Vagina (tissue), 2 donors: ENCODE measurements at places on chromosomes 4 and X.
A peak's percentile ranks its signal among the peaks of the same experiment; 100 is the strongest.

GRCh38 chr4:156476359-156476758 is 495.2 kb downstream of the PDGFC start:
- no peak for DNase-seq

DNA sequence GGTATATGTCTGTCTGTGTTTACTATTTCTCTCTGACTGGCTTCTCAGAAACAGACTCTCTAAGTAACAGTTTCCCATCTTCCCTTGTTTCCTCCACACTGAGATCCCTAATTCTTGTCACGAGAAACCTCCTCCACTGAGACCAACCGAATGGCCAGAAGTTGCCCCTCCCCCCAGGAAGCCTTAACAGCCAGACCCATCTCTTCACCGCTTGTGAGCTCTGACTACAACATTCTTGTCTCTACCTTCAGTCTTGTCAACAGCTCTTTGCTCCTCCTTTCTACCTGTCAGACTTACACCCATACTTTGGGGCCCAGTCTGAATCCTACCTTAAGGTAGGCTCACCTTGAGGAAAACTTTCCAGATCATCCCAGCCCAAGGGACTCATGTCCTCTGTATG is 90.8 kb downstream of the NHSL2 start:
- peak; percentile 56 for DNase-seq

- no peak for DNase-seq
These were observed 35.8 kb upstream of the MID1 start for GRCh38 chrX:10656214-10656613.

DNA sequence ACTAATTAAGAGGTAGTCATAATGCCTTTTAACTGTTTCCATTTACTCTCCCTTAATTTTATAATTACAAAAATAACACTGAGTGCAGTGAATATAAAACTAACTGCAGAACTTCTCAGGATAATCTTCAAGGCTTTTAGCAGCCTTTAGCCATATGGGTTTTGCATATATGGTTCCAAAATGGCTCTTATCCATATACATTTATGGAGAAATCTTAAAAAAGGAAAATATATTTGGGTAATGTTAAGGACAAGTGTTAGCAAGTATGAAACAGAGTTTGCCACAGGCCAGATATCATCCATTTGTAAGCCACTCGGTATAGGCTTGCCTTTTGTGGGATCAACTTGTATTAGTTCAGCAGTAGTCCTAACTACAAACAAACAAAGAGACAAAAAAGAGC is 423.4 kb downstream of the PDHA2 start:
- no peak for DNase-seq

DNA sequence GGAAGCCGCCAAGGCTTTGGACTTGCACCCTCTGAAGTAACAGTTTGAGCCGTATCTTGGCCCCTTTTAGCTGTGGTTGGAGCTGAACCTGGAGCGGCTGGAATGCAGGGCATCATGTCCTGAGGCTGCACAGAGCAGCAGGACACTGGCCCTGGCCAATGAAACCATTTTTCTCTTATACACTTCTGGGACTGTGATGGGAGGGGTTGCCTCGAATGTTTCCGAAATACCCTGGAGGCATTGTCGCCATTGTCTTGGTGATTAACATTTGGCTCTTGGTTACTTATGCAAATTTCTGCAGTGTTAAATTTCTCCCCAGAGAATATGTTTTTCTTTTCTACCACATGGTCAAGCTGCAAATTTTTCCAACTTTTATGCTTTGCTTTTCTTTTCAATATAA is 137.2 kb downstream of the MAGEC1 start:
- DNase-seq, result no peak

DNA sequence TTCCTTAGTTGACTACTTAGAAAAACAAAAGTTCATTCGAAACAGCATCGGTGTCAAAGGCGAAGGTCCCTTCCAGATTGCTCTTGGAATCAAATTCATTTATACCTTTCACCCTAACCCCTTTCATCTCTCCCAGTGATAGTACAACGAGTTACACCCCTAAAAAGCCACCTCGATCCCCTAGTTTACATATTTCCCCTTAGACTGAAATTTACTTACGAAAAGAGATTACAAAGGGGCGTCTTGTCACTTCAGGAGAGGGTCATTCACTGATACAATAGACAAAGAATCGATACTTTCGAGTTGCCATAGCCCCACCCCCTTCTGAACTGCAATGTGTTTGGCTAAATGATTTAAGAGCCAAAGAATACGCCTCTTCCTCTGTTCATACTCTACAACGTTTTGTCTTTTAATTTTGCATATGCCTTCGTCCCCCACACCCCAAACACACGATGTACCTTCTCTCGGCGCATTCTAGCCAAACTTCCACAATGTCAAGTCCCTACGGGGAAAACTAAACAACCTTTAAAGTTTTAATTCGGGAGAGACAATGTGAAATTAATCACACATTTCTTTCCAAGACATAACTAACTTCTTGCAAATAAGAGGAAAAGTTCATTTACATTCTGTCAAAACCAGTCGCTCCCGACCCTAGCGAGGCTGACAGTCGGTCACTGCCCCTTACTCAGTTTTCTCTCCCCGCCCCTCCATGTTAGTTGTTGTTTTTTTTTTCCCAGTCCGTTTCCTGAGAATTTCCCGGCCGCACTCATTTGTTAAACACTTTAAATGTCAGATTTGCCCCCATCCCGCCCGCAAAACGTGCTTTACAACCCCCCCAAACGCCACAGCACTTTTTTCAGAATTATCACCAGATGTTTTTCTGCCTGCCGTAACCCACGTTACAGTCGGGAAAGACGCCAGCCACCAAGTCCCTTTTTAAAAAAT is 88.6 kb downstream of the HPRT1 start:
- DNase-seq, result no peak

- DNase-seq, result no peak
These were observed 11.3 kb upstream of the SLC2A9 start for GRCh38 chr4:10032625-10033024.

- no peak for DNase-seq
These were observed 165.6 kb downstream of the CBR4 start for GRCh38 chr4:168844353-168845049.

- DNase-seq, result no peak
These were observed 10.6 kb upstream of the KDM5C start for GRCh38 chrX:53235566-53235965.

- no peak for DNase-seq
These were observed 166.8 kb downstream of the AFAP1 start for GRCh38 chr4:7772711-7773385.

- DNase-seq, result no peak
These were observed 57.6 kb upstream of the RBPJ start for GRCh38 chr4:26263165-26263564.

DNA sequence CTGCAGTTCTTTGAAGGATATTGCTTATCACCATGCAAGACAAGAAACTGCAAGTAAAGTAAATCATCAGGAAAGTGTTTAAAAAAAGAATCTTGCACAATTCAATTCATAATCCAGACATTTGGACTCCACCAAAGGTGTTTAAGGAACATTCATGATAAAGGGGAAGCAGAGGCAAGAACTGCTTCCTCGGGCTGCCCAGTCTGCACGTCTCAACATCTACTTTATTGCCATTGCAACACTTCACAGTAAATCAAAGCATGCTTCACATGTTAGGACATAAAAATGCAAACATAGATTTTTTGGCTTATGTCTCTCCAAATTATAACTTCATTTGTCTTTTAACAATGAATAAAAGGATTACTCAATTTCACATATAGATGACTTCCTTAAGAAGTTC is 42.5 kb downstream of the MID1 start:
- no peak for DNase-seq

GRCh38 chrX:135528756-135529155 is 8.3 kb downstream of the INTS6L start:
- DNase-seq, result no peak

- no peak for DNase-seq
These were observed 307.9 kb upstream of the ZFP42 start for GRCh38 chr4:187687697-187688096.

DNA sequence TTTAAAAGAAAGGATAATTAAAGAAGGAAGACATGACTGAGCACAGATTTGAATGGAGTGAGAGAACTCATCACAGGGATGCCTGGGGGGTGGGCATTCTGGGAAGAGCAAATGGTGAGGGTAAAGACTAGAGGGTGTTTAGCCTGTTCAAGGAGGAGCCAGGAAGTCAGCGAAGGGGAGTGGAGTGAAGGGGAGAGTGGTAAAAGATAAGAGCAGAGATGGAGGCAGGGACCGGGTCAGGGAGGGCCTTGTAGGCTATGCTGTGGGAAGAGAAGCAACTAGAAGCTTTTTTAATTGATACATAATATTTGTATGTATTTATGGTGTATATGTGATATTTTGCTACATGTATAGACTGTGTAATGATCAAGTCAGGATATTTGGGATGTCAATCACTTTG is 2.2 kb upstream of the VGLL1 start:
- DNase-seq, result no peak

DNA sequence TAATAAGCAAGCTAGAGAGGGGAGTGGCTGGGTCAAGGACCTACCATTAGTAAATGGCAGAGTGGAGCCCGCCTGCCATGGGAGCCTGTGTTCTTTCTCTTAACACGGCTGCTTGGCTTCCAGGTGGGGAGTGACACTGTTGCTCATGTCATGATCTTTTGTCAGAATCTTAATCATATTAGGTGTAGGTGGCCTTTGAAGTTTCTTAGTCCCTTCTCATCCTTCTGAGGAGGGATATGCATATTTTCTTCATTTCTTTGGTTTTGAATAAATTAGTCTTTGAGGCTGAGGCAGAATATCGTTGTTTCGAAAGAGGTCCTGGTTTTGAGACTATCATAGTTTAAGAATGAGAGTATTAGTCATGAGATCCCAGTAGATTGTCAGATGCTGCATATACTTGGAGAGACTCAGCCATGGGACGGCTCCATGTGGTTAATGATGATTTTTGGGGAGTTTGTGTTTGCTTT is 28.9 kb downstream of the SNX25 start:
- no peak for DNase-seq

DNA sequence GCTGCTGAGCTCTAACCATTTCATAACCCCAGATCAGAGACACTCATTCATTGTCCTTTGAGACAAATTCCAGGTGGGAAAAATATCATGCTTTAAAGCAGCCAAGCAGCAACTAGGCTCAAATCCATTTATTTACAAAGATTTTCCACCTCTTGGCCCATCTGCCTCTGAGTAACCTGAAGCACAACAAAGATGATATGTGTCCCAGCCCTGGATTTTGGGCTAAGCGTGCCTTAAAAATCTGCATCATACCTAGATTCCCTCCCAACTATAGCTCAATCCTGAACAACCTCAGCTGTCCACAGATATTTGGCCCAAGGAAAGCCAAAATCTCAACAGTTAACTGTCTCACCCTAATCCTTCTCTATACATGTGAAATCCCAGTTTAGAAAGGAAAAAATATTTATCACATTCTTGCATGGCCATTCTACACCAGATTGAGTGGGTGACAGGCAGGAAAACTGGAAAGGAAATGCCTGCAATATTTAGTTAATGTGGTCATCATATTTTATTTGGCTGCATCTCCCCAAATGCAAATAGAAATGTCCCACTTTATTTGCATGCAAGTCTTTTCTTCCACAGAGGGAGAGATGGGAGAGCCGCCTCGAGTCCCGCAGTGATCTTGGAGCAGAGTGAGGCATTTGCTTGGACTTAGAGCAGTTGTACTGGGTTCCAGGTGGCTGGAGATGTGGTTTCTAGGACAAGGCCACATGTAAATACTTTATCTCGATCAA is 146.4 kb upstream of the EOLA2 start:
- DNase-seq, result no peak

DNA sequence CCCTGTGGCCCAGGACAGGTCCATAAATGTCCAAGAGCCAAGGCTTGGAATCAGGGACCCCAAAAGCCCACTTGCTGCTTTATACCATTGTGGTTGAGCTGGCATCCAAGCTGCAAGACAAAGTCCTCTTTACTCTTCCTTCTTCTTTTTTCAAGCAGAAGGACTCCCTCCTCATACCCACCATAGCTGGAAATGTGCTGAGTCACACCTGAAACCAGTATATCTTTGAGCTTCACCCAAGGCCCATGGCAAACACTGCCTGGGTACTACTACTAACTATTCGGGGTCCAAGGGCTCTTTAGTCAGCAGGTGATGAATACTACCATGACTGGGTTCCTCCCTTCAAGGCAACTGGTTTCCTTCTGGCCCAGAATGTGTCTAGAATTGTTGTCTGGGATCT is 37.3 kb upstream of the NMU start:
- DNase-seq, result no peak

- DNase-seq, result no peak
These were observed 4.7 kb upstream of the ATP1B4 start for GRCh38 chrX:120357186-120357585.

DNA sequence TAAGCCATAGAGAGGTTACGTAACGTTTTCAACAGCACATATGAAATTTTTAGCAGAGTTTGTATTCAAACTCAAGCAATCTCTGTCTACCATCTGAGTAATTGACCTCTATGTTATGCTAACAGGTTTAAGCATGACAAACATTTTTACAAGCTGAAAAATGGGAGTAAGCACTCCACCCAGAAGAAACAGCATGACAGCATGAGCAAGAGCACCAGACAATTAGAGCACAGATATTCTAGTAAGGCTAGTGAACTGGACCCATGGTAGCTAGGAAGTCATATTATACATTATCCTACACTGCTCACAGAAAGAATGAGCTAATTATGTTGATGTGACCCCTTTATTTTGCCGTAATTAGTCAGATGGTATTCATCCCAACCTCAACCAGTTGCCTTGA is 200.5 kb downstream of the PABPC4L start:
- DNase-seq, result no peak

DNA sequence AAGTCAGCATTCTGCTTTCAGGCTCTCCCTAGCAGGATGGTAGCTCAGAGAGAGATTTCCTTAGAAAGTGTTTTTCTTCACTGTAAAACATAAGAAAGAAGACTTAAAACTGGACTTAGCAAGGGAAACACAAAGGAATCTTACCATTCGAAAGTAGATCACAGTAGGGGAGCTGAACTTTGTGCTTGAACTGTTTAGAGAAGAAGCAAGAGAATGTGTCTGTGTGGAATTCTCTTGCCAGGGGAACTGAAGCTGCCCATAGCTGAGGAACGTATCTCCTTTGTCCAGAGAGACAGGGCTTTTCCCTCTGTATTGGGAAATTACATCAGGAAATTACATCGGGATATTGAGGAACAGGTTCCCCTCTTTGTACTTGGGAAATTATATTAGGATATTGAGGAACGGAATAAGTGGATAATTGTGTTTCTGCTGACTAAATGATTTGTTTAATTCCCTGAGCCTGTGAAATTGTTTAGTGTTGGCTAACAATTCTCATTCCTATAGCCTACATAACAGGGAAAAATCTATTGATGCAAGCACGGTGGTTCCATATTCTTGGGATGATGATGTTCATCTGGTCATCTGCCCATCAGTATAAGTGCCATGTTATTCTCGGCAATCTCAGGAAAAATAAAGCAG is 21.2 kb downstream of the SRD5A3 start:
- DNase-seq, result no peak

GRCh38 chr4:37389366-37389765 is 144.8 kb downstream of the NWD2 start:
- DNase-seq, result no peak

GRCh38 chrX:20740443-20740842 is 473.7 kb upstream of the RPS6KA3 start:
- DNase-seq, result no peak

- DNase-seq, result no peak
These were observed 168.7 kb downstream of the SCFD2 start for GRCh38 chr4:53196882-53197771.

GRCh38 chr4:148954011-148954749 is 512.0 kb upstream of the NR3C2 start:
- DNase-seq, result no peak

GRCh38 chrX:143121477-143121876 is 95.7 kb downstream of the SPANXN4 start:
- DNase-seq, result no peak

GRCh38 chrX:29348288-29348687 is 761.0 kb downstream of the IL1RAPL1 start:
- DNase-seq, result no peak

GRCh38 chr4:78704981-78705683 is 71.0 kb upstream of the BMP2K start:
- no peak for DNase-seq
